ENCODE measurements at places on chromosomes 1 and 21.

GRCh38 chr1:8437347-8437746 is 119.4 kb downstream of the SLC45A1 start:
- DNase-seq, result no peak

DNA sequence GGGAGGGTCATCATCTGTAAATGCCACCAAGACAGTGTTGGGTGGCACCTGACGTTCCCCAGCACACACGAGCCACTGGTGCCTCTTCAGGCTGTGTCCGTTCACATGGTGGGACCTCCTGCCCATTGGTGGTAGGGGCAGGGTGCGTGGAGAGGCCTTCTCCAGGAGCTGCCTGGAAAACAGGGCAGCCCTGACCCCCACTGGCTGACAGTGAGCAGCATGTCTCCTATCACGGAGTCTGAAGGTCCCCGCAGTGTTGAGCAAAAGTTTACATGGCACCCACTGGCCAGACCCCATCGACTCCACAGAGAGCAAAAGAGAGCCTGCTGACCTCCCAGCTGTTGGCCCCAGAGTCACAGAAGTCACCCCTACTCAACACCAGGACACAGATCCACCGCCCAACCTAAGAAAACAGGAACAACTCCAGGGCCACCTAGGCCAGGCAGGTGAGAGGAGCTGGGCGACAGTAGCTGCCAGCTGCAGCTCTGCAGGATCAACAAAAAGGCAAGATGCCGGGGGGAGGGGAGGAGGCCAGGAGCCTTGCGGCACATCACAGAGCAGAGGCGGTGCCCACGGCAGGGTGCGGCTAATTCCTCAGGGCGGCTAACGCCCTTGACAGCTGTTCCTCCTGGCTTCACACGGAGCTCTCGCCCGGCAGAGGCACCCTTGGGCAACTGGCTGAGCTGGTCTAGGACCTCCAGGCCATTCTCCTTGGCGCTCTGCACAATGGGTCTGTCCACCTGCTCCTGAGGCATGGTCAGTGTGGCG is 14.4 kb upstream of the IFI6 start:
- DNase-seq, result no peak

DNA sequence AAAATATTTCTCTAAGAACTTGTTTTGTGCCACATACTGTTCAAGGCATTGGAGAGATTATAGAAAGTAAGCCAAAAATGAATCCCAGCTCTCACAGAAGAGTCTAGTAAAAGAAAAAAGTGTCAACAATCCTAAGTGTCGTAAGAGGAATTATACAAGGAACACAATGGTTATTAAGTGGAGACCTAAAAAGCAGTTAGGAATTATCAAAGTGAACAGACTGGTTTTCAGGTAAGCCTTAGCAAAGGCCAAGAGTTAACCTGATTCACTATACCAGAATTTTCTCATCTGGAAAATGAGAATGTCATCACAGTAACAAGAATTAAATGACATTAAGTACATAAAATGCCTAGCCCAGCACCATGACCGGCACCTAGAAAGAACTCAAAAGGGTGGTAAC is 15.6 kb downstream of the SERBP1 start:
- no peak for DNase-seq

DNA sequence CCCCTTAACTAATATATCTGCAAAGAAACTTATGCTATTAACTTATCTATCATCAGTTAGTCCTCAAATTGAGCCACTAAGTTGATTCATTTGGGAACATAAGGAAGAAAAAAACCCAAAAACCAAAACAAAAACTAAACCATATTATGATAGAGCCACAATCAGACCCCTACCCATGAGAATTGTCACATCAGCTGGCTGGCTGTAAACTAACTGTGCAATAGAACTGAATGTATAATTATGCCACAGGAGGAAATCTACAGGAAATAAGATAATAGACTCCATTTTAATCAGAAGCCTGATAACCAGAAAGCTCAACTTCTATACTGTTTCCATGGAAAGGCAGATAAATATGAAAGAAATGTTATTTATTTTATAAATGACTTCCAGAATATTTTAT is 110.0 kb downstream of the RGL1 start:
- DNase-seq, result no peak

GRCh38 chr1:166166329-166166697 is 488 bp downstream of the FAM78B start:
- no peak for DNase-seq

DNA sequence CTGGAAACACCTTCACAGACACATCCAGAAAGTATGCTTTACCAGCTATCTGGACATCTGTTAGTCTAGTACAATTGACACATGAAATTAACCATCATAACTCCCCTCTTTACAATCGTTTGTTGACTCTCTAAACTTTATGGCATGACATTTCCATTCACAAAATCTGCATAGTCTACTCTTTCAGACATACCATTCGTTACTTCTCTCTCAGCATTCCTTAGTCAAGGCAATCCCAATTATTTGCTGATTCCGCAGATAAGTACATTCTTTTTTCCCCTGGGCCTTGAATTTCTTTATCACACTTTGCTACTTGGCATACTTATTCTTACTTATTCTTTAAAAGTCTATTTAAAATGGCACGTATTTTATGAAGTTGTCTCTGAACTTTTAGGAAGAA is 15.1 kb upstream of the CRB1 start:
- no peak for DNase-seq

DNA sequence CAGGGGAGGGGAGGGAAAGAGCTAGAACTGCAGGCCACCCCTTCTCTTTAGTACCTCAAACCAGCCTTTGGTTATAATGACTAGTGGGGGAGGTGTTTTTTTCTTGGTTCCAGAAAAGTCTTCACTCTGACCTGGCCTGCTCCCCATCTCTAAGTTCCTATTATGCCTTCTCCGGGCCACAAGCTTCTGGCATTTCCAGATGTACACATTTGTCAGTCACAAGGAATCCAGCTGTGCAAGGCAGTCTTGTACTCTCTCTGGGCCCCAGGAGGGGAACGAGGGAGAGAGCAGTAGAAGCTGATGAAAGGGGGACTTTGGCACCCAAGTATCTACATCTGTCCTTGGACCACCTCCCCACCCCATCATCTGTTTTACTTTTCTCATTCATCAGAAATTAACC is 2.7 kb upstream of the FALEC start:
- DNase-seq, result no peak

GRCh38 chr1:53500204-53501064 is 41.2 kb downstream of the DMRTB1 start:
- DNase-seq, result no peak

Data from inflammatory macrophage (primary cell).